ENCODE measurements at places on chromosomes 6 and 20. TPM values are rescaled to one million over a fixed set of nuclear protein-coding genes. Genes with fewer than 3 reads are reported as not detected.

RAET1G gene
- total RNA-seq: 1.6 TPM

- no peak for DNase-seq
- no peaks in the 10 kb centered on the region for H3K27me3 ChIP-seq
- H3K36me3 ChIP-seq: no peaks in the 10 kb centered on the region
- peak overlapping the region; percentile 70 for H3K27ac ChIP-seq
- H3K4me1 ChIP-seq: peaks cover 30% of the 10 kb centered on the region
- H3K4me3 ChIP-seq: no peak overlapping the region
Observed at GRCh38 chr6:85361643-85362014, 88.3 kb upstream of the NT5E start.

DNA sequence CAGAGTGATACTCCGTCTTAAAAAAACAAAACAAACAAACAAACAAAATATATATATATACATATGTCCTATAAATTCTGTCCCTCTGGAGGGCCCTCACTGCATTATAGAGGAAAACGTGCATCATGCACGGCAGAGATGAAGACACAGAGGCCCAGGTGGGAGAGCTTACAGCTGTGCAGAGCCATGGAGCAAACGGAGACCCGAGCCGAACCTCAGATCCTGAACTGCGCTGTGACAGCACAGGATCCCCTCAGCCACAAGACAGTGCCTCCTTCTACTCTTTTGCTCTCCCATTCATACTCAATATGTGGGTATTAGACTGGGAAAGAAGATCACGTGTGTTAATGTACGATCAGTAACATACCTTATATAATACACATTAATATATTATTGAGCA, 81.6 kb downstream of the ZNF217 start:
- H3K4me1 ChIP-seq: no peaks in the 10 kb centered on the region
- no peaks in the 10 kb centered on the region for H3K36me3 ChIP-seq
- DNase-seq: no peak
- H3K4me3 ChIP-seq: no peak overlapping the region
- no peak overlapping the region for H3K27ac ChIP-seq
- no peaks in the 10 kb centered on the region for H3K27me3 ChIP-seq

DNA sequence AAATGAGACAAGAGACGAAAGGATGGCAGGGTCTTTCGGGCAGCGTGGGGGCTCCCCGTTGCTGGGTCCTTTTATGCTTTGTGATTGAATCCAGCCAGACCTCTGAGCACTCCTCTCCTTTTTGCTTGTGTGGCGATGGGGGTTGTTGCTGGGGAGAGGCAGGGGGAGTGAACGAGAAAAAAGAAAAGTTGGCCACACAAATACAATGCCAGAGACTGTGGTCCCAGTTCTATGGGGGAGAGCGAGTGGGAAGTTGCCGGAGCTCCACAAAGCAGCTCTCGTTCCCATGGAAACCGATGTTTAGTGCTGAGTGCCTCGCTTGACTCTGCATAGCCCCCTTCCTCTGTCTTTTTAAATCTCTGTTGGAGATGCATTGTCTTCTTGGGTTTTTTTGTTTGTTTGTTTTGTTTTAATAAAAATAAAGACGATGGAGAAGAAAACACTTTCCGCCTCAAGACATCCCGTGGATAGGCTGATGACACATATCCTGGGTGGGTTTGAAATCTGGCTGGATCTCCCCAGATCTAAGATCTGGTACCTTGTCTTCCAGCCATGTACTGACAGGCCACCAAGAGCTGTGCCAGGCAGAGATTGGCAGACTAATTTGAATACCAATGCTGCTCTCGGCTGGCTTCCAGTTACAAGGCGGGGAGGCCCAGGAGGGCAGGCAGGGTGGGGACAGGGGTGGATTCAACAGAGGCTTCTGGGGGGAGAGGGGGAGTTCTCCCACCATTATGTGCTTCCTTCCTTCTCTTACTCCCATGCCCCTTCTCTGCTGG, 529.3 kb downstream of the QKI start:
- no peaks in the 10 kb centered on the region for H3K4me1 ChIP-seq
- no peak for DNase-seq
- H3K4me3 ChIP-seq: no peak overlapping the region
- H3K27me3 ChIP-seq: peaks cover 2% of the 10 kb centered on the region
- H3K27ac ChIP-seq: no peak overlapping the region

DNA sequence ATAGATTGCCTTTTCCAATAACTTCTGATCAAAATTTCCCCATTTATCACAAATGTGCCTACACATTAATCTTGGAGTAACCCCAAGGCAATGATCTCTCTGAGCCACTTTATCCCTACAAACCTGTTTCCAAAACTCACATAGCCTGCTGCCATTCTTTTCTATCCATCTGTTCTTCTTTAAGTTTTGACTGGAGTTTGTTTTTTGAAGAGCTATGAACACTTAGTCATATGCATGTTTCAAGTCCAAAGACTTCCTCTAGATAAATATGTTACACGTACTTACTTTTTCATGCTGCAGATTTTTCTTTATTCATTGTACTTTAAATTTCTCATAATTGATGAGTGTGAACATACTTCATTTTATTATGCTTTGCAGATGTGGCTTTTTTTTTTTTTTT, 488.9 kb upstream of the CITED2 start:
- DNase-seq: no peak
- no peaks in the 10 kb centered on the region for H3K27me3 ChIP-seq
- no peak overlapping the region for H3K4me3 ChIP-seq
- no peak overlapping the region for H3K27ac ChIP-seq
- H3K4me1 ChIP-seq: no peaks in the 10 kb centered on the region
- no peaks in the 10 kb centered on the region for H3K36me3 ChIP-seq

DNA sequence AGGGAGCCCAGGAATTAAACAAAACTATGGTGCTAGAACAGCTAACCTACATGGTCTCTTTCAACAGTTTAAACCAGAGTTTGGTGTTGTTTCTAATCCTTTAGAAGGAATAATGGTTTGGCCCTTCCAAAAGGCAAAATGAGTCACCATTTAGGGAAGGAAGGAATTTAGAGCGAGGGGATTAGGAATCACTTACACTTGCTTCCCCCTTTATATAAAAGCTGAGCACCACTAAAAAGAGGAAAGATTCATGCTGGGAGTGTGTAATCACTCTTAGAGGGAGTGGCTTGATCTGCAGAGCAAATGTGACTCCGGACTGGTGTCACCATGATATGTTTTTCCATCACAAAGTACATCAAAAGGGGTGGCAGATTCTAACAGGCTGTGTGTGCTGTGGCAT, 63.6 kb downstream of the F13A1 start:
- H3K27me3 ChIP-seq: no peaks in the 10 kb centered on the region
- no peak for DNase-seq
- H3K36me3 ChIP-seq: no peaks in the 10 kb centered on the region
- H3K4me3 ChIP-seq: no peak overlapping the region

TRAPPC3L gene
- not detected for total RNA-seq

WFDC12 gene
- not detected for total RNA-seq

- H3K4me1 ChIP-seq: no peaks in the 10 kb centered on the region
- no peak overlapping the region for H3K27ac ChIP-seq
- H3K27me3 ChIP-seq: peaks cover 17% of the 10 kb centered on the region
- no peak overlapping the region for H3K4me3 ChIP-seq
Observed at GRCh38 chr6:84867521-84867920, 103.1 kb upstream of the TBX18 start.

- H3K27me3 ChIP-seq: no peaks in the 10 kb centered on the region
- no peak overlapping the region for H3K27ac ChIP-seq
- no peaks in the 10 kb centered on the region for H3K36me3 ChIP-seq
- no peak for DNase-seq
- H3K4me3 ChIP-seq: no peak overlapping the region
Observed at GRCh38 chr6:165244524-165245247, 64.7 kb downstream of the C6orf118 start.

PRICKLE4 gene
- total RNA-seq: 2.2 TPM

Data from endothelial cell of umbilical vein (primary cell).